Stimulated activated CD8-positive, alpha-beta memory T cell treated with anti-CD3 and anti-CD28 coated beads, Interleukin-7, amount 100 ng/mL, for 1 hour (primary cell): ENCODE measurements at places on chromosomes 13 and 19.

- DNase-seq = no peak
Observed at GRCh38 chr13:112179421-112179820, 112.5 kb downstream of the SOX1 start.

- no peak for DNase-seq
Observed at GRCh38 chr13:111614009-111614408, 293.6 kb downstream of the TEX29 start.

DNA sequence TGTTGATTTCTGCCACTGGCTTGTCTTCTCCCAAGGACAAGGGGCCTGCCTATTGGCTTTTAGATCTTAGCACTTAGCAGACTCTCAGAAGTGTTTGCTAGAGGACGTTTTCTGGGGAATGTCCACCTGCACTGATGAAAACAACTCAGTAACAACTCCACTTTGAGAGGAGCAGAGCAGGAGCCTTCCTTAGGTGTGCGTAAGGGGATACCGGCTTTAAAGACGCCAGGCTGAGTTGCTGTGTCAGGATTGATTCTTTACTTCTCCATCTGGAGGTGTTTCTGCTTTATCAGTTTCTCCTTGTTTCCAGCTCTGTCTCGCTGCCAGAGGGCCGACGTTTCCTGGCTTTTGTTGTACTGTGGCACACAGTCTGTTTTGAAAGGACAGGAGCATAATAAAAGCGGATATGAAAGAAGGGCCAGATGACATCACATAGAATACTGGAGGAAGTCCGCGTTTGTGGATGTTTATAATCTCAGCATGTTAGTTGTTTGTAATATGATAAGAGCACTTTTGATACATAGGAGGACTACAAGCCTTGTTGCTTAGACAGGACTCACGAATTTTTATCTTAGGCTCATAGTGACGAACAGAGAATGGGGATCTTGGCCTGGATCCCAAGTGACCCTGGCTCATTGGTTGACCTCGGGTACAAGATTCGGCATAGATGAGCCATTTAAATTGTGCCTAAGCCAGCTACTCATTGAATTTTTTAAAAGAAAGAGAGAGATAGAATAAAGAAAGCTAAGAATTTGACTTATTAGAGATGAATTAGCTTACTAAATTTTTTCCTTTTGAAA is 34.6 kb downstream of the COL4A2 start:
- no peak for DNase-seq

DNA sequence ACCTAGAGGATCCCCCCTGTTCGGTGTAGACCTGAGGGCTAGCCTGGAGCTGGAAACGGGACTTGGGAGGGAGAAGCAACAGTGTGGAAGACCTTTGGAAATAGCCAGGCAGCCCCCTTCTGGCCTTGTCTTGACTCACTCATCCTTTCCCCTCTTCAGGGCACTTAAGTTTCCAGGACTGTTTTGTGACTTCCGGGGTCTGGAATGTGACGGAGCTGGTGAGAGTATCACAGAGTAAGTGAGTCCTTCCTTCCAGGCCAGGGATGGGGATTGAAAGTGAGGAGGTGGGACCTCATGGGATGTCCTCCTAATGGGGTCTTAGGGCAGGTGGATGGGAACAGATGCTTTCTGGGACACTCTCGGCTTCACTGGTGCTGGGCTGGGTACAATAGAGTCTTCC is 29.4 kb downstream of the LYL1 start:
- no peak for DNase-seq

GRCh38 chr13:107835339-107836018 is 379.9 kb downstream of the LIG4 start:
- no peak for DNase-seq

- no peak for DNase-seq
Observed at GRCh38 chr13:107845911-107846310, 369.4 kb downstream of the LIG4 start.
